ENCODE measurements at places on chromosomes 7 and 10.

DNA sequence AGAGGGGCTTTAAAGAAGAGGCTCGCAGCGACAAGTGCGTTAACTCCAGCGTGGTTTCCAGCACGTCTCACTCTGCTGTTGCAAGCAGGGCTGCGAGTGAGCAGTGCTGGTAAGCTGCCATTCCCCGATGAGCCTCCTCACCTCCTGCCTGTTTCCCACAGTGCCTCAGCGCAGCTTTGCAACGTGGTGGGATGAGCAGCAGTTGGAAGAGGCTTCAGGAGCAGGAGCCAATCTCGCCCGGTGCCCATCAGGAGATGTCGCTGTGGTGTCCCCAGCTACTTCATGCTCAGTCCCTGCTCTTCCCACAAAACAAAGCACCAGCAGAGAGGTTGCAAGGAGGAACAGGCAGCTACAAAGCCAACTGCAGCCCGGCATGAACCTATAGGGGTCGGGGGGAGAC is 2.4 kb upstream of the ADARB2 start:
- DNase-seq, result peak; percentile 50

GRCh38 chr10:44101082-44101481 is 283.8 kb downstream of the CXCL12 start:
- no peak for DNase-seq

- DNase-seq, result no peak
Measured at GRCh38 chr7:159014297-159015062, 130.2 kb downstream of the VIPR2 start.

DNA sequence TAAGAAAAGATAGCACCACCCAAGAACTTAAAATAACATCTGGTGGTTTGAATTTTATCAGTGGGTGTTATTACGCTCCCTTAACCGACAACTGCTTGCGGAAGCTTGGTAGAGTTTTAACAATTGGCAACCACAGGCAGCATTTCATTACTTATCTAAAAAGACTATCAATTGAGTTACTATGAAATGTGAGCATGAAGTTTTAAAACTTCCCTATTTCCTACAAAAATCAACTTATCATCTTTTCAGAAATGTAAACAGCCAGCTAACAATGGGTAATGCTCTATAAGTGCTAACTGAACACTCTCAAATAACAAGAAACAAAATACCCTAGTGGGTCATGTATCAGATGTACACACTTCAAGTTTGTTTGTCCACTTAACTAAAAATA is 68.8 kb downstream of the OSBPL3 start:
- no peak for DNase-seq

DNA sequence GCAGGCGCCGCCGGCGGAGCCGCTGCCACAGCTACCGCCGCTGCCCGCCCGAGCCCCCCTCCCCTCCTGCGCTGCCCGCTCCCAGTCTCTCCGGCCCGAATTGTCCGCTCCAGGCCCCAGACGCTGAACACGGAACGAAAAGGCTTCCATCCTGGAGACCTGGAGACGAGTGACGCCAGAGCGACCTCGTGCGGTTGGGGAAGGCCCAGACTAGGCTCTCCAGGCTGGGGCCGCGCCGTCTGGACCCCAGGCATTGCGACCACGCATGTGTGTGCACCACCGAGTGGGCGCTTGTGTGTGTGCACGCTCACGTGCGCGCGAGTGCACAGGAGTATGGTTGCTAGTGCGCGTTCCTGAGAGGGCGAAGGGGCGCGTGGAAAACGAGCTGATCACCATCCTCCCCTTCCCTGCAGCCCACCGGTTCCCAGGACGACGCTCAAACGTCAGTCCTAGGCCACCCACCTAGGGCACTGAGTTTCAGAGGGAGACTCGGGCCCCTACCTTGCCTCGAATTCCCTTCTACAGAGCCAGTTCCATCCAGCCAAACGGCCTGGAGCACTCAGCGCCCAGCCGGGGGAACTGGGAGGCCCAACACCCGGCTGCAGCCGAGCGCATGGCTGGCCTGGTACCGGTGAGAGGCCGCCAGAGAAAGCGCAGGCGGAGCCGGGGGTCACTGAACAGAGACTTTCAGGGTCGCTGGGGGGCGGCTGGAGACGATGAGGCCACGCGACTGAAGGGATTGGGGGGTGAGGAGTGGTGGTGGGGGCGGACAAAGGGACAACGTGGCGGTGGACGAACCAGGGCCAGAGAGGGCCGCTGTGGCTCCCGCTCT is 11.6 kb downstream of the LBX1 start:
- peak; percentile 26 for DNase-seq

DNA sequence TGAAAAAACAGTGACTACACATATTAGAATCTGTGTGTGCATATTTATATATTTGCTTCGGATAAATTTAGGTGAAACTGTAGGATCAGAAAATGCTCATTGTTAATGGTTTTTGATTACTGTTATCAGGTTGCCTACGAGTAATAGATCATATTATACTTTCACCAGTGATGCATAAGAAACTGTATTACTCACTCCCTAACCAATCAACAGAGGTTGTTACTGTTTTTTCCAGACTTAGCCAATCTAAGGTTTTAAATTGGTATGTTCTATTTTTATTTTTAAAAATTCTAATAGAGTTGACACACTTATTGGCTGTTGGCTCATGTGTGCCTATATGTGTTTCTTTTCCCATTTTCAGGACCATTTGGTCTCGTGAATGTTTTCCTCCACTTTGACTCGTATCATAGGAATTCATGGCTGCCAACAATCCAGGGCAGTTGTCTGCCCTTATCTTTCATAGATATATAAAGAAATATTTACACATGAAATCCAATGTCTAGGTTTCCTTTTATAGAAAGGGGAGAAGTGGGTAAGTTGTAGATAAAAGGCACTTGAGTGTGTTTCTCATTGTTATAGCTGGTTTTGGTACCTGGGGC is 59.2 kb downstream of the ANLN start:
- DNase-seq, result no peak

DNA sequence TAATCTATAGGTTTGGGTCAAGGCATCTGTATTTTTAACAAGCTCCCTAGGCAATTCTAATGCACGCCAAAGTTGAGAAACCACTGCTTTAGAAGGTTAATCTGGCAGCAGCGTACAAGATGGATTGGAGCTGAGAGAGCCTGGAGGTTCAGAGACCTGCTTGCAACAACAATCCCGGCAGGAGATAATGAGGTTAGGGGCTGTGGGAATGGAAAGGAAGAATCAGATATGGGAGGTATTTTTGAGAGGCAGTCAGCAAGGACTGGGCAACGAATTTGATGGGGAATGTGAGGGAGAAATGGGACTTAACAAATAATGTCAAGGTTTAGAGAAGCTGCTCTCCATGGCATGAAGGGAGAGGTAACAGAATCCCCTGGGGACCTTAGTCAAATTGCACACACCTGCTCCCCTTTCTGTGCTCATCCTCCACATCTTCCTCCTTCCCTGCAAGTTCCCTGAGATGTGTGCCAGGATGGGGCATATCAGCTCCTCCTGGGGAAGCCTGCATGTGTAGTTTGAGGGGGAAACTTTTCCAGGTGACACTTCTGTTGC is 731.0 kb upstream of the GALNT17 start:
- DNase-seq, result peak; percentile 50

DNA sequence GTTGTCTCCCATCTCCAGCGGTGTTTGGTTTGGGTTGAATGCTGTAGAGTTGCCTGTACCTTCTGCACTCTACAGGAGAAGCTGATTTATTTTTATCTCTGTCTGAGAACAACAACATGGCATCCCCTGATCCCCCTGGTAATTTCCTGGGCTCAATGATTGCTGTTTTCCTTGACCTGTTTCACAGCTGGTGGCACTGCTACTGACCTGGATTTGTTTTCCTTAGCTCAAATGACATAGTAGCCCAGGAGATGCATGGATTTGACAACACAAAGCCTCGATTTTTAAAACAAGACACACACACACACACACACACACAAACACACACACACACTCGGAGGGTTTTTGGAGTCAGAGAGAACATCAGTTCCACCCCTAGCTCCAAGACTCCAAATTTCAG is 301.6 kb downstream of the NRG3 start:
- no peak for DNase-seq

GRCh38 chr7:154918741-154919140 is 84.2 kb downstream of the PAXIP1 start:
- DNase-seq, result no peak

- no peak for DNase-seq
Measured at GRCh38 chr10:58972576-58973234, 203.7 kb upstream of the PHYHIPL start.

GRCh38 chr7:68247126-68247525 is 1250.5 kb downstream of the TYW1 start:
- no peak for DNase-seq

- DNase-seq, result no peak
Measured at GRCh38 chr10:44575601-44576380, 190.9 kb upstream of the CXCL12 start.

- no peak for DNase-seq
Measured at GRCh38 chr7:28183627-28184026, 3.0 kb upstream of the JAZF1 start.

DNA sequence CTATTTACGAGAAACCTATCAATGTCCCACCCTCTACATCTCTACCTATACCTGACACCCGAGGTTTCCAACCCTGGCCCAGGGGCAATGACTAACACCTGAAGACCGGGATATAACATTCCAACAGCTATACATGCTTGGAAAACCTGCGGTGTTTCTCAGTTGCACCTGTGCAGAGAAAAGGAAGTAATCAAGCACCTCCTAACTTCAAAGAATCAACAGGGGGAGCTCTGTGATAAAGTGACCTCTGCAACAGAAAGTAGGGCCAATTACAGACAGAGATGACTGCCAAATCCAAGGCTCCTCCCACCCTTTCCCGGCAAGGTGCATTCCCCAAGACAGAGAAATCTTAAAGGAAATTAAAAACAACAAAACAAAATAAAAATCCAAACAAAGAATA is 41.3 kb downstream of the CCDC6 start:
- no peak for DNase-seq

DNA sequence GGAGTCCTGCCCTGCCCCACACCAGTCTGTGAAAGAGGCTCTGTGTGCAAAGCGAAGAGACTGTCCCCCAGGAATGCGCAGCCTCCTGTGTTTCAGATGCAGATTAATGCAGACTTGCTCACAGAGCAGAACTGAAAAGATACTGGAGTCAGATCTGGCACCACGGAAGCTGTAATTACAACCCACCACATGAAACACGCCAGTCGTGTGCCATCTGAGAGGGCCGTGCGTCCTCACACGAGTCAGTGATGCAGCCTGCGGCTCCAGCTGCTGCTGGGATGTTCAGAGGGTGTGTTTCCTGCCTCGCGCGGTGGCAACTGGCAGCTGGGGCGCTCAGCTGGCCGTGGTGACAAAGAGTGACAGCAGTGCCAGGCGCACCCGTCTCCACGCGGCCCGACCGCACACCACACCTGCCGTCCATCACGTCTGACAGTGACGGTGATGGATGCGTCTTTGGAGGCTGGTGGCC is 50.0 kb downstream of the NKX6-2 start:
- DNase-seq, result no peak

GRCh38 chr10:95248989-95249388 is 41.8 kb downstream of the PDLIM1 start:
- no peak for DNase-seq

DNA sequence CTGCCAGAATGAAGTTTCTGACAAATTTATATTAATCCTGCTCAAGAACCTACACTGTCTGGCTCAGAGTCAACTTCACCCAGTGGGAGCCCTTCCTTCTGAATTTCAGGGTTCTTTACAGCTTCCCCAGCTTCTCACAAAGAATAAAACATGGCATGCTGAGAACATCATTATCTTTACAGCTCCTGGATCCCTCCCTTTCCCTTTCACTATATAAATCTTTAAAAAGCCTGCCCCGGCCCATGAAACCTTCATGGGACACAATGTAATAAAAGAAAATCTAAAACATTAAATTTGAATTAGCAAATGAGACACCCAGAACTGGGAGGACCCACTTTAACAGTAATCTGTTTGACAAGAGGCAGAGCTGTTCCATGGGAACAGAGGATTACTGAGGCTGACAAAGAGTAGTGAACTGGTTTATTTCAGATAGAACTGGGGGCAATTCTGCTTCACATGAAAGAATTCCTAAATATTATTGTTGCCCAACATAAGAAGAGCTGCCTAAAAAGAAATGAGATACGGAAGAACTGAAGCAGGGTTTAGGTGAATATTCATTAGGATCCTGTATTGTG is 222.8 kb downstream of the THSD7A start:
- no peak for DNase-seq
